ENCODE measurements at places on chromosomes 12 and 14.

- DNase-seq = no peak
Measured at GRCh38 chr14:24699052-24699451, 65.1 kb upstream of the GZMB start.

GRCh38 chr12:26465419-26466097, 270.2 kb downstream of the SSPN start:
- no peak for DNase-seq

GRCh38 chr12:101485021-101485420, 9.9 kb downstream of the SPIC start:
- DNase-seq = no peak

DNA sequence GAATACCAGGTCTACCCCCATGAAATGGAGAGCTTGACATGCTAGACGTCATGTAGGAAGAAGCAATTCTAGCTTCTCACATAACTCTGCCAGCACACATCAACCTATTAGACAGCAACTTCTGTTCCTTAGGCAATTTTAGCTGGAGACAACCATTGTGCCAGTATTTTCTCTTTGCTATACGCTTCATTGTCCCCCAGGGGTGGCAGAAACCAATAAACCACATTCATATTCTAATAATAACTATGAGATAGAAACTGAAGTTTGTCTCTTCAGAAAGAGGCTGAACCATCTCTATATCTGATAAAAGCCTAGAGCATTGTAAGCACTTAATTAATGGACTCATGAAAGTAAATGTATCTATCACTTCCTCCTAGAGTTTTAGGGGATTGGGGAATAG, 278.6 kb downstream of the FOXG1 start:
- DNase-seq = no peak

GRCh38 chr12:111361073-111361716, 7.7 kb downstream of the PHETA1 start:
- no peak for DNase-seq

- no peak for DNase-seq
Measured at GRCh38 chr12:116820064-116820656, 61.1 kb downstream of the HRK start.

All from SK-N-MC (cell line).